ENCODE measurements at places on chromosomes 2 and 18. TPM values are rescaled to one million over a fixed set of nuclear protein-coding genes. Genes with fewer than 3 reads are reported as not detected.
A peak's percentile ranks its signal among the peaks of the same experiment; 100 is the strongest.

GRCh38 chr2:176174824-176175708 is 13.4 kb upstream of the HOXD1 start:
- no peak for DNase-seq

- peak; percentile 59 for DNase-seq
Measured at GRCh38 chr18:8088626-8089025, 520.6 kb upstream of the RAB12 start.

Gene SLC4A3
- total RNA-seq: 3.6 TPM

GRCh38 chr18:484749-485464 is 15.6 kb downstream of the COLEC12 start:
- no peak for DNase-seq

- no peak for DNase-seq
Measured at GRCh38 chr2:134682726-134683125, 36.1 kb downstream of the TMEM163 start.

GRCh38 chr2:158953926-158954763 is 14.3 kb upstream of the TANC1 start:
- peak; percentile 75 for DNase-seq

- DNase-seq: no peak
Measured at GRCh38 chr2:197704434-197705120, 592 bp upstream of the MARS2 start.

DNA sequence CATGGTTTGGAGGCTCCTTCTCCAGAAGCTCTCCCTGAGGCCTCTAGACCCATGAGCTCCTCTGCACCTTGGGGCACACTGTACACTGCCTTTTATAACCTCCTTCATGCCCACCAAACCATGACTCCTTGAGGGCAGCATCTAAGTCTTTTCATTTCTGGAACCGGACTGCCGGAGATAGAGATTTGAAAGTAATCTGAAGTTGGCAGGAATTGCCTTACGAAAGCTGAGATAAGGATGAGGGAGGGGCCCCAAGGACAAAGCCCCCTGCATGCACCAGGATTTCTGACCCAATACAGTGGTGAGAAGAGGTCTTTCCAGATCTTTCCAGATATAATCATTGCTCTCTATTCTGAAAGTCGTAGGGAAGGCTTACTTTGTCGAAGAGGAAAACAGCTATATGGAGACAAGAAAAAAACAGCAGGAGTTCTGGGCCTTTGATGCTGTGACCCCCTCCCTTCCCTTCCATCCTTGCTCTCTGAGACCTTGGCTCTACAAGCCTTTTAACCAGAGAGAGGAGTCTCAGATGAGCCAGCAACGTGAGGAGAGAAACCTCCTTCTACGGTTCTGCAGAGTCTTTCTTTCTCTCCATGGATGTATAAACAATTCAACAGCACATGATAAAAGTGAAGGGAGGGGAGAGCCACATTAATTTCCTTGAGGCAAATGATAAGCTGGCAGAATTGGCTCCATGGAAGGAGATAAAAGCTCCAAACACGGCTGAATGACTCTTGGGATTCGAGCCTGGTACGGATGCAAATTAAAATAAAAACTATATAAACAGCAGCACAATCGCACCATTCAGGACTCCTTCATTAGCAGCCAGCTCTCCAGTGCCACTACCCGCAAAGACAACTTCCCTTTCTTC is 88.0 kb upstream of the RTN4 start:
- no peak for DNase-seq

Gene FABP1
- total RNA-seq: not detected

Gene FAM110C
- 9.2 TPM for total RNA-seq

DNA sequence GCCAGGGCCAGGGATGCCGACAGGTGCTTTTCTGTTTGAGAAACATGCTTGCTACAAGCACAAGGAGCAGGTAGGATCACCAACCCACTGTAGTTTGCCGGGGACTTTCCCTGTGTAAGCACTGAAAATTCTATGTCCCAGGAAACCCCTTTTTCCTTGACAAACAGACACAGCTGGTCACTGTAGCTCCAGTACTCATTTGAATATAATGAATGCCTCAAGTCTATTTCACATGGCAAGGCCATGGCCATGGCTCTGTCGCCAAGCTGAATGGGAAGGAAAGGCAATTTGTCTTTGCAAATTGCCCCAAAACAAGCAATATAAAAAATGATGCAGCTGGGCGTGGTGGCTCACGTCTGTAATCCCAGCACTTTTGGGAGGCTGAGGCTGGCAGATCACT is 49.6 kb upstream of the IGFBP2 start:
- DNase-seq: no peak

Gene MAP3K20
- total RNA-seq: 50.2 TPM

GRCh38 chr2:160156665-160157064 is 43.4 kb downstream of the ITGB6 start:
- peak; percentile 82 for DNase-seq

Gene ATP8B1
- 20.8 TPM for total RNA-seq

- DNase-seq: no peak
Measured at GRCh38 chr2:224038830-224039079, 331 bp downstream of the SERPINE2 start.

GRCh38 chr2:42928692-42929545 is 136.5 kb upstream of the HAAO start:
- peak; percentile 45 for DNase-seq

DNA sequence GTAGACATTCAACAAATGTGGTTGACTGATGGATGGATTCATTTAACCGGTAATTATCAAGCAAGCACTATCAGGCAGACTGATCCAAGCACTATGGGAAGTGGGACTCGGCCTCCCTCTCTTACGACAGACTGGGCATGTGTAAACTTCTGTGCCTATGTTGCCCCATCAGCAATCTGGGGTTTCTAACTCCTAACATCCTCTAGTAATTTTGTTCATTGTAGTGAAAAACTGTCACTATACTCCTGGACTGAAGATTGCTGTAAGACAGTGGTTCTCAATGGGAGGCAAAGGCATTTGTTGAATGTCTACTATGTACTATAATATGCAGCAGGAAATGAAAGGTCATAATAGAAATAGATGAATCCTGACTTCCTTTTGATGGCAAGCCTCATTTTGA is 51.2 kb upstream of the CREB1 start:
- no peak for DNase-seq

- no peak for DNase-seq
Measured at GRCh38 chr18:60245096-60245495, 127.5 kb downstream of the MC4R start.

Gene FAM237A
- total RNA-seq: not detected

Gene STAM2
- 32.1 TPM for total RNA-seq
